ENCODE measurements at places on chromosomes 7 and 10.

DNA sequence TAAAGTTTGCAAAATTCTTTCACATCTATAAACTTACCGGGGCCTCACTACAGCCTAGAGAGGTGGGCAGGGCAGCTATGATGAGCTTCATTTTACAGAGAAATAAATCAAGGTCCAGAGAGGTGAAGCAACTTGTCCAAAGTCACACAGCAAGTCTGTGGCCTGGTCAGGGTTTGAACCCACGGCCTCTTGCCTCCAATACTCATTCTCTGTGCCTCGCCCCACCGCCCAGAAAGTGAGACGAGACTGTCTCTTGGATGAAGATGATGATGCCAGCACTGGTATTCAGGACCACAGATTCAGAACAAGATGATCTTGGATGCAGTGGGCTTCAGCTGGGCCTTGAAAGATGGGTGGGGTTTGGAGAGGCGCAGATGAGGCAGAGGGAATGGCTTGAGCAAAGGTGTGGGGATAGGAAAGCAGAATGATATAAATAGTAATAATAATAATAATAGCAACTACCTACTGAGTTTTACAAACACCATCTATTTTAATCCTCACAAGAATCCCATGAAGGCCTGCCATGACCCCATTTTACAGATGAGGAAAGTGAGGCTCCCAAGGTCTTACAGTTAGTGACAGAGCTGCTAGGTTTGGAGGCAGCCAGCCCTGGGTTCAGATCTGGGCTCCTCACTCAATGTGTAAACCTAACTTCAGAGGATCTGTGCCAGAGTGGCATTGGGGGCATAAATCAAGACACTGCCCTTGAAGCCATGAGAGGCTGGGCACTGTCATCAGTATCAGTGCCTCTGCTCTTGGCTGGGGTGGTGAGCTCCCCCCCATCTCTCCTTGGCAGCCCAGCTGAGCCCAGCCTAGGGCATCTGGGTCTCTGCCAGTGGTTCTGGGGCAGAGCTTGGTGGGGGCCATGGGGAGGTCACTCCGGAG, 70.0 kb downstream of the NEURL1 start:
- DNase-seq = no peak

DNA sequence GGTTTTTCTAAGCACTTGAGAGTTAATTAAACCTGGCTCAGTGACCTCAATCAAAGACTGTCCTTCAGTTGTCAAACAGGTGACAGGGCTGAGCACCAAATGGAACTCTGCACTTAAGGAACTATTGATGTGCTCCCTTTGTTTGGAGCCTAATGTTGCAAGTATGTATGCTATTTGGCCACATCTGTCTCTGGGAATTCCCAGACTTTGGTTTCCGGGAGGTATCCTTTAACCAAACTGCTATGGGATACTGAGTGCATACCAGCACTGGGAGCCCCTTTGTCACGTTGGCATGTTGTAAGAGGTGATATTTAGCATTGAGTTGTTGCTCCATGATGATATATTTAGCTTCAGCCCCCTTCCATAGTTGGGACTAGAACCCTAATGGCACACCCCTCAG, 25.2 kb downstream of the ASZ1 start:
- DNase-seq = no peak

DNA sequence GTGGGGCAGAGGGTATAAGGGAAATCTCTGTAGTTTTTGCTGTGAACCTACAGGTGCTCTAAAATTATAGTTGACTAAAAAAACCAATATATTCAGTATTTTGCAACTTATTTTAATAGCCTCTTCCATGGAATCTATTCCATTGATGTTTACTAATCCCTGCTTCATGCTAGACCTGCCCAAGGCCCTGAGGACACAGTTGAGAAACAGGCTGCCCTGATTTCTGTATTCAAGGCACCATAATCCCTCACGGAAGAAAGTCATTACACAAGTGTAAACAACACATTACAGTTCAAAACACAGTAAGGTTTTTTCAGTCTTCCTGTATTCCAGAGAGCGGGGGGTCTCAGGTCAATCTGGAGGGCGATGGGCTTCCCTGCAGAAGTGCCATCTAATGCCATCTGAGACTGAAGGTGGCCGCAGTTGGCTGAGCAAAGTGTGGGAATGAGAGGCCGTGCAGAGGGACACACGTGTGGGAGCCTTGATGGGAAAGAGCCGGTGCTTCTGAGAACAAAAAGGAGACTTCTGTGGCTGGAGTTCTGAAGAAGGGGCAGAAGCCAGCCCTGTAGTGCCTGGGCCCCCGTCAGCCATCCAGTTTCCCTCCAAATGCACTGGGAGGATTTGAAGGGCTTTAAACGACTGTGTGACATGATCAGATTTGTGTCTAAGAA, 146.9 kb downstream of the PTPN20 start:
- DNase-seq = no peak

DNA sequence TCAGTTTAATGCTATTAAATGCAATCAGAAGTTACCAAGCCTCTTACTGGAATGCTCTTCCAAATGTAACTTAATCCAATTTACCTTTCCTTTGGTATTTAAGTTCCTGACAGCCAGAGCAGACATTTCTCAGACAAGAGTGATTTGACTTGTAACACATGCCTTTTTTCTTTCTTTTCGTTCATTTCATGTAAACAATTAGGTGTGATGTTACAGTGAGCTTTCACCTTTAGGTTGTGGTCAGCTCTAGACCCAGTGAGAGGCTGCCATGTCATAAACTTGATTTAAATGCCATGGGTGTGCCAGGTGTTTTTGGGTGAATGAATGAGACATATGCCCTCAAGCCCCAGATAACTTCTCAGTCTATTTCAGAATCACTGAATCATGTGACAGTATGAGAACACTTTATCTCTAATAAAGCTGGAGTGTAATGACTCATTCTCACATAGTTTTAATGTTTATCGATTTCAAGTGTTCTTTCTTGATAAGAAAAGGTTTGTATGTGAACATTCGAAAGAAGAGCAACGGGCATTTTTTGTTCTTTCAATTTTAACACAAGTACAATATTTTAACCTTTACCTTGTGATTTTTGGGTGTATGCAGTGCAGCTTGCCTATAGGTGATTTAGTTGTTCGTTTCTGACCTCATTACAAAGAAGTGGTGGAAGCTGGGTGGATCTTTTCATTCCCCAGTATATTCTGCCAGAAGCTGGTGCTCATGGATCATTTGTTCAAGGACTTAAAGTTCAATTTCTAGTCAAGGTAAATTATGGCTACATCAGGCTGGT, 61.5 kb downstream of the CHN2 start:
- DNase-seq = no peak

DNA sequence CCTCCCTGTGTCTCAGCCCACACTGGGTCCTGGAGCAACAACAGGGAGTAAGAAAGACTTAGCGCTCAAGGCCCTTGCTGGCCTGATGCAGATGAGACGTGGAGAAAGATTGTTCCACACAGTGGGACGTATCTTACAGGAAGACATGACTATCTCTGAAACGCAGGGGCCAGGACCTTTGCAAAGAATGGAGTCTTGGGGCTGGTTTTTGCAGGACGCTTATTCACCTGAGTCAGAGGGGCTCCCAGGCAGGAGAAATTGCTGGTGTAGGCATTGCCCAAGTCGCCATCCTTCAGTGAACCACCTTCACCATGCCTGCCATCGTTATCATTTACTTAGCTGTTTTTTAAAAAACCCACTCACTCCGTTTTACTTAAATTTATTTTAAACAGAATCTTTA, 11.8 kb upstream of the GDF10 start:
- DNase-seq = no peak

- DNase-seq = no peak
Observed at GRCh38 chr7:55063061-55063460, 44.2 kb downstream of the EGFR start.

DNA sequence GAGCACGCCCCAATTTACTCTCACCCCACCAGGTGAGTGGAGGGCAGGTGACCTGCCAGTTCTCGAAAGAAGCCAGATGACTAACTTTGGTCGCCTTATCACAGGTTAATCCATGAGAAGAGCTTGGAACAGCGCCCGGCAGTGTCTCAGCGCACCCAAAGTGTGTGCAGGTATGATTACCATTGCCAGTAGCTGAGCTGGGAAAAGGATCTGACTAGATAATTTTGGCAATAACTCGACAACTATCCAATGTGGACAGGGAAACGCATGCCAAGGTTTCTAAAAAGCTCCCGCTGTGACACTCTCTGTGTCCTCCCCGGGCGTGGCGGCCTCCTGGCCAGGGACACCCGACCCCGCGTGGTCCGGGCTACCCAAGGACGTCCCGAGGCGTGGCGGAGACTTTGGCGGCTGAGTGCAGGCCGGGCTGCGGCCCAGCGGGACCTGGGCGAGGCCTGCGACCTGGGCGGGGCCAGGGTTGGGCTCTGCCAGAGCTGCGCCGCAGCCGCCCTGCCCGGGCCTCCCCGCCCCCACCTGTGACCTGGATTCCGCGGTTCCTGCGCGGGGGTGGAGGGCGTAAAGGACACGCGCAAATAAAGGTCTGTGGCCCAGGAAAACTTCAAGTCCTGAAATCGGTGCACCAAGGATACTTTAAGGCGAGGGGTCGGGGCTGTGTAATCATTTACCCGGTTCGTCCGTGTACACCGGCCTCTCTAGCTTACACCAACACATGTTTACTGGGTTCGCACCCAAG, 13.7 kb upstream of the WAPL start:
- DNase-seq = peak; percentile 95

GRCh38 chr7:119959811-119960210, 313.2 kb upstream of the KCND2 start:
- DNase-seq = no peak

- no peak for DNase-seq
Observed at GRCh38 chr7:94433224-94433623, 38.5 kb downstream of the COL1A2 start.

DNA sequence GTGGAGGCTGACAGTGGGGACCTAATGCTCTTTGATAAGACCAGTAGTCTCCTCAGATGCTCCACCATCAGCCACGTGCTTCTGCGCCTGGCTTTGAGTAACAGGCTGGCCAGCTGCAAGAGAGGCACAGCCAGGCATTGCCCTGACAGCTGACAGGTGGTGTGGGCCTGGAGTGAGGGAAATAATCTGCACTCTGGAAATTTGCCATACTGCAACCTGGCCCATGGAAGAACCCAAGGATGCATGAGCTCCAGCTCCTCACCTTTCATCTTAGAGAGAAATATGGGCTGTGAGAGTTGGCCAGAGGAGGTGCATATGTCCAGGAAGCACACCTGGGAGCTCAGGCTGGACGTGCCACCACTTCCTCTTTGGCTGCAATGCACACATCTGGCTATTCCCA, 118.9 kb downstream of the PLXDC2 start:
- no peak for DNase-seq

DNA sequence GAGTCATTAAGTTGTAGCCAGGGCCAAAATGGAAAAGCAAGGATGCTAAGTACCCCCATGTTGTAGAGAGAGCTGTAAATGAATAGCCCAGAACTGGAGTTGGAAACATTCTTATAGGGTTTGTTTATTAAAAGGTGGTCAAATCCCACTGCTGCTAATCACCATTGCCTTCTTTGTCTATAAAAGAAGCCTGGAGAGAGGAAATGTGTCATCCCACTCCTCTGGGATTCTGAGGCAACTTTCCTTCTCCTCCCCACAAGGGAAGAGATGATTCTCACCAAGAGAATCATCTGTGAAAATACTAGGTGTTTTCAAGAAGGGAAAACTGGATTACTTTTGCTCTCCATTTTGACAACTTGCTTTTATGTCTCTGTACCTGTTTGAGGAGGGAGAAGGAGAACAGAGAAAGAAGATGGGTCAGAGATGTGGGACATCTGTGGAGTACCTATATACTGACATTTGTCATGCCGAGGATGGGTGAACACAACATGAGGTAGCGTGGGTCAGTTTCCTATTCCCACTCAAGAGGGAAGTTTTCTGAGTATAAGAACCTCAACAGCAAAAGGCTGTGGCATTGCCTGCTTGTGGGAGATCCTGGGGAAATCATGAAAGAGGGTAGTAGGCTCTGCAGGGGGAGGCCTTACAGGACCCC, 262.2 kb downstream of the KIF20B start:
- no peak for DNase-seq

- no peak for DNase-seq
Observed at GRCh38 chr7:67346876-67347275, 350.2 kb downstream of the TYW1 start.

DNA sequence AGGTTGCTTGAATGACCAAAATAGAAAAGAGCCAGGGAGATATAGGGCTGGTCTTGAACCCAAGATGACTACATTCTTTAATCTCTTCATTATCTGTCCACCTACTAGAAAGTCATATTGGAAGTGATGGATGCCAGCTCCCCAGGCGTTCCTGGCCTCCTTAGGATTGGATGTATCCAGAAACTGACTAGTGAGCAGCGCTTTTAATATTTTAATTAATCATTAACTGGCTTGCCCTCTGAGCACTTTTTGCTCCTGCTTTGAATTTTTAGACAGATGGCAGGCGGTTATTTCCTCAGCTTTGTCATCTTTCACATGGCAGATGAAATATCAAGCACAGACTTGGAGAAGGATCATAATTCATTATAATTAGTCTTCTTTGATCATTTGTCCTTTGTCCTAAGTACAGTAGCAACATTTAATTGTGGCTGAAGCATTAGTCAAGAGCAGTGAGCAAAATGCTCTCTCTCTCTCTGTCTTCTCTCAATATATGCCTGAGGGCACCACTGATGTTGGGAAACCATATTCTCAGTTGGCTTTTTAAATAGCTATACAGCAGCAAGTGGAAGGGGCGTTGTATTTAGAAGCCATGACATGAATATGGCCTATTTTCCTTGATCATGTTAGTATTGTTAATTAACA, 588.0 kb downstream of the NRG3 start:
- DNase-seq = no peak

GRCh38 chr10:102713539-102713813, 721 bp downstream of the ARL3 start:
- DNase-seq = no peak

- DNase-seq = no peak
Observed at GRCh38 chr10:28841625-28842024, 164.3 kb downstream of the BAMBI start.

GRCh38 chr10:119207713-119208552, 562 bp downstream of the GRK5 start:
- DNase-seq = peak; percentile 29

- DNase-seq = no peak
Observed at GRCh38 chr10:119706521-119707278, 19.1 kb upstream of the INPP5F start.

- no peak for DNase-seq
Observed at GRCh38 chr10:131576341-131577177, 265.0 kb upstream of the TCERG1L start.

- no peak for DNase-seq
Observed at GRCh38 chr7:98084631-98085030, 22.0 kb upstream of the LMTK2 start.

- DNase-seq = no peak
Observed at GRCh38 chr10:21150166-21150565, 253.1 kb upstream of the NEBL start.

GRCh38 chr7:125089171-125089570, 159.5 kb upstream of the POT1 start:
- no peak for DNase-seq

All from A549 (cell line).